ENCODE measurements at places on chromosomes 5 and 9.
A peak's percentile ranks its signal among the peaks of the same experiment; 100 is the strongest.

GRCh38 chr5:93192087-93192486, 388.9 kb downstream of the NR2F1-AS1 start:
- DNase-seq: peak; percentile 88

- no peak for DNase-seq
These were observed 837.1 kb upstream of the C9orf72 start for GRCh38 chr9:28410411-28410810.

DNA sequence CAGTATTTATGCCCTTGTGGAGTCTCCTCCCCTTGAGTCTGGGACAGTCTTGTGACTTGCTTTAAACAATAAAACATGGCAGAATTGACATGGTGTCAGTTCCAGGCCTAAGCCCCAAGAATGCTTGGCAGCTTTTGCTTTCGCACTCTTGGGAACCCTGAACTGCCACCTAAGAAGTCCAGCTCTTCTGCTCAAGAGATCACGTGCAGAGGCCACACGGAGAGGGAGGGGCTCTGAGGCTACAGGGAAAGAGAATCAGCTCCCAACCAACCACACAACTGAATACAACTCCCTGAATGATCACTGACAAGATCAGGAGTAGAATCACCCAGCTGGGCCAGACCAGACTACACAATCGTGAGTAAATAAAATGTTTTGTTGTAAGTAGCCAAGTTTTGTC, 97.6 kb downstream of the MED27 start:
- DNase-seq: no peak

DNA sequence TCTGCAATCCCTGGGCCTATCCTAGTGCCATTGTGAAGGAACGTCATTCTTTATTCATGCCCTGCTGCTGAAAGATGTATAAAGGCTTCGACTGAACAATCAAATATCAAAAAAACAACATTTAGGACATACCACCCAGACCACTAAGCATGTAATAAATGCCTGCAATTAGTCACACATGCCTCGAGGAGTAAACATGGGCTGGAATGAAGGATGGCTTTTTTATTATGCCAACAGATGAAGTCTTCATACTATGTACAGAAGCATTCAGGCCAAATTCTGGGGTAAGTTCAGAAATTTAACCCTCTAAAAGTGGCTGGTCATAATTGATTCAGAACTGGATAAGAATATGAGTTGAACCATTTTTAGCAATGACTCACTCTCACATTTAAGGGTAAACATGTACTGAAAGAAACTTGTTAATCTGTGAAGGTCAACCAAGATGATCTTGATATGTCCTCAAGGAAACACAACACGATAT, 38.1 kb downstream of the FAM240B start:
- DNase-seq: peak; percentile 90

- no peak for DNase-seq
These were observed 254.3 kb downstream of the MAST4 start for GRCh38 chr5:66850354-66851075.

DNA sequence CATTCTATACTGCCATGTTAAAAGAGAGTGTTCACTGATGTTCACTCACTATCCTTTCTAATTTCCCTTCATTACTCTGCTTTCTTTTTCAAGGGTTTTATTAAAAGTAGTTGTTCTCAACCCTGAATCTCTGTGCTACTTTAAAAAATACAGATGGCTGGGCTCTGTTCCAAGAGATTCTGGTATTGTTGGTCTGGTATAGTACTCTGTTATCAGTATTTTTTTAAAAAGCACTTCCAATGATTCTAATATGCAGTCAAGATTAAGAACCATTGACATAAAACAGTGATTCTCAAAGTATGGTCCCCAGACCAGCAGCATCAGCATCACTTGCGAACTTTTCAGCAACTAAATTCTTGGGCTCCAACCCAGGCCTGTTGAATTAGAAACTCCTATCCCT, 77.0 kb upstream of the STARD4 start:
- DNase-seq: no peak

DNA sequence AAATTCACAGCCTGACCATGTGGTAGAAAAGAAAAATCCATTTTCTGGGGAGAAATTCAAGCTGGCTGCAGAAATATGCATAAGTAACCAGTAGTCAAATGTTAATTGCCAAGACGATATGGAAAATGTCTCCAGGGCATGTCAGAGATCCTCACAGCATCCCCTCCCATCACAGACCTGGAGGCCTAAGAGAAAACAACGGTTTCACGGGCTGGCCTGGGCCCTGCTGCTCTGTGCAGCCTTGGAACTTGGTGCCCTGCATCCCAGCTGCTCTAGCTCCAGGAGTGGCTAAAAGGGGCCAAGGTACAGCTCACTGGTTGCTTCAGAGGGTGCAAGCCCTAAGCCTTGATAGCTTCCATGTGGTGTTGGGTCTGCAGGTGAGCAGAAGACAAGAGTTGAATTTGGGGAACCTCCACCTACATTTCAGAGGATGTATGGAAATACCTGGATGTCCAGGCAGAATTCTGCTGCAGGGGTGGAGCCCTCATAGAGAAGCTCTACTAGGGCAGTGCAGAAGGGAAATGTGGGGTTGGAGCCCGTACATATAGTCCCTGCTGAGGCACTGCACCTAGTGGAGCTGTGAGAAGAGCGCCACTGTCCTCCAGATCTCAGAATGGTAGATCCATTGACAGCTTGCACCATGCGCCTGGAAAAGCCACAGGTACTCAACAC, 49.7 kb downstream of the PTBP3 start:
- DNase-seq: no peak

- no peak for DNase-seq
These were observed 80.7 kb upstream of the TNFAIP8 start for GRCh38 chr5:119275146-119275545.

GRCh38 chr5:169197343-169197742, 103.6 kb downstream of the SLIT3 start:
- DNase-seq: no peak

GRCh38 chr5:105917189-105917588, 1753.5 kb downstream of the EFNA5 start:
- DNase-seq: no peak

DNA sequence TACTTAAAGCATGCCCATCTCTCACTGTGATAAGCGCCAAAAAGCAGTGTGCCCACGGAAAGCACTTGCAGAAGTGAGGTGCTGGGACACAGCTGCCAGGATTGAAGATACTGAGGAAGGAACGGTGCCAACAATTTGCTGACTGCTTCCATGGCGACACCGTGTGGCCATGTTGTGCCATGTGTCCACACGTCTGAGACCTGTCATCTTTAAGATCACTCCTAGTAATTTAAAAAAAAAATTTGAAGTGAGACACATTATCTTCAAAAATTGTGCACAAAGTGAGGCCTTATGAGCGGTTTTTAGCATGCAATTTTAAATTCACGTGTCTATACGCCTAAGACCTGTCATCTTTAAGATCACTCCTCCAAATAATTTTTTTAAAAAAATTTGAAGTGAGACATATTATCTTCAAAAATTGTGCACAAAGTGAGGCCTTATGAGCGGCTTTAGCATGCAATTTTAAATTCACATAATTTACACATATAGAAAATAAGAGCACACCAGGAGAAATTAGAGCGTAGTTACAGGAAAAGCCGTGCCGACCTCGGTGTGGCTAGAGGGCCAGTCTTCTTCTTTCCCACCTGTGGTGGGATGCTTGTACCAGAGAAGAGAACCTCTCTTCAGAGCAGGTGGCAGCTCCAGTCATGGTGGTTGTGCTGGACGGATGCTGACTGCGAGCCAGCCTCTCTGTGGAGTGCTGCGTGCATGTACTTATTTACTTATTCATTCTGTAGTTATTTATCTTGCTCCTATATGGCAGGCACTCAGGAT, 21.4 kb upstream of the FLT4 start:
- peak; percentile 8 for DNase-seq

DNA sequence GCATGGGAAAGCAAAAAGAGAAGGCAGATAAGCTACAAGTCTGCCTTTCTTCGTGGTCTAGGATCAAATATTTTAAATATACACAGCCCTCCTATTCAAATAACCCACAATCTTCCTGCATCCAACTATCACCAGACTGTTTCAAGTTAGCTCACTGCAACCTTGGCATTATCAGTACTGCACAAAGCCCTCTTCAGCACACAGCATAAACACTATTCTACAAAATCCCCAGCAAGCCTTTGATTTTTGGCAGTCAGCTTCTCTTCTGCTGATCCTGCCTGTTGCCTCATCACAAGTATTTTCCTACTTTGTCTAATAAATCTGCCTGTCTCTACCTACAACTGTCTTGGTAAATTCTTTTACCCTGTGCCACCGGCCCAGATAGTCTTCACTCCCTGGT, 142.9 kb downstream of the COX7C start:
- DNase-seq: no peak
